ENCODE measurements at places on chromosomes 16 and 17.

DNA sequence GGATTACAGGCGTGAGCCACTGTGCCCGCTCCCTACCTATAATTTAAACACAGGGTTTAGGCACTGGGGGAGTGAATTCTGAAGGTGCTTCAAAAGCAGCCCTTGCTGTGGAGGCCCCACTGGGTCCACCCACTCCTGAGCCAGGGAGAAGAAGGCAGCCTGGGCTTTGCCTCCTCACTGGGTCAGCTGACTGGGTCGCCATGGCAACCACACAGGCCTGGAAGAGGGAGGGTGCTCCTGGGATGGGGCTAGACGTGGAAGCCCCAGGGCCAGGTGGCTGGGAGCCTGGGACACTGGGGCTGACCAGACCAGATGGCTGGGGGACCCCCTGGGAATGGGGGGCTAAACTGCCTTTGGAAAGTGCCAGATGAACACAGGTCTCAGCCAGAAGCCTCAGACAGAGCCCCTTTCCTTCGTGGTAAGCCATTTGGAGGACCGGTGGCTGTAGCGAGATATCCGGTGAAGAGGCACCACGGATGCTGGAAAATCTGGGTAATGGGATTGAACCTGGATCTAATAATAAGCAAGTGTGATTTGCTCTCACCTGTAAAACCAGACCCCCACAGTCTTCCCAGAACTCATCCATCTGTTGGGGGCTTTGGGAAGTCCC is 32.9 kb downstream of the TRARG1 start:
- DNase-seq, result no peak

GRCh38 chr16:50925758-50926357 is 184.0 kb downstream of the CYLD start:
- no peak for DNase-seq

- DNase-seq, result no peak
Measured at GRCh38 chr17:74639704-74640151, 16.2 kb upstream of the CD300E start.

DNA sequence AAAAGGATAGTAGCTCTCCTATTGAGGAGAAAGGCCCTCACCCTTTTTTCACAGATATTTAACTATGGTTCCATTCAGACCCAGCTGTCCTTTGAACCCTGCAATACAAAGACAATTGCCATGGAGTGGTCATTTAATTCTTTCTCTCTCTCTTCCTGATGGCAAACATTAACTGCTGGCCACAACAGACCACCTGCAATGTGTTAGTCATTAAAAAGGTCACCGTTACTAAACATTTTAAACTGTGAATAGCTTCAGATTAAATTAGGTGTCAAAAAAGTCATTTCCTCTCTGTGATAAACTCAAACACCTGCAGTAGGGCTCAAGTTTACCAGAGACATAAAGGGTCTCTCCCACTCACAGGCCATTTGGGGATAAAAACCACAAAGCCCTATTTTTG is 697.2 kb downstream of the TOX3 start:
- DNase-seq, result no peak

DNA sequence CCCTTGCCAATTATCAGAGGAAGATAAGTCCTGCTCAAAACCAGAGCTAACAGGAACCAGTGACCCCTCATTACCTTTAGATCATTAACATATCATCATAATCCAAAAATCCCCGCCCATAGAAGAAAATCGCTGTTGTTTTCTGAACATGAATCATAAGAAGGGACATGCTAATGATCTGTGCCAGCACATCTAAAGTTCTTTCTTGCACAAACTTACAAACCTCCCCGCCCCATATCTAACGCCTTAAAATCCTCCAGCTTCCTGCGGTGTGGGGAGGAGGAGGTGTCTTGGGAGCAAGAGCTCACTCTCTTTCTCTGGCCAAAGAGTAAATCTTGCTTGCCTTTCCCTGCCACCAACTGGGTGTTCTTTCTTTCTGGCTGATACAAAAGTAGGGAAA is 78.3 kb downstream of the IRX3 start:
- no peak for DNase-seq

- DNase-seq, result no peak
Measured at GRCh38 chr16:71693164-71693563, 31.3 kb downstream of the PHLPP2 start.

GRCh38 chr17:17724307-17725010 is 43.2 kb downstream of the RAI1 start:
- no peak for DNase-seq

DNA sequence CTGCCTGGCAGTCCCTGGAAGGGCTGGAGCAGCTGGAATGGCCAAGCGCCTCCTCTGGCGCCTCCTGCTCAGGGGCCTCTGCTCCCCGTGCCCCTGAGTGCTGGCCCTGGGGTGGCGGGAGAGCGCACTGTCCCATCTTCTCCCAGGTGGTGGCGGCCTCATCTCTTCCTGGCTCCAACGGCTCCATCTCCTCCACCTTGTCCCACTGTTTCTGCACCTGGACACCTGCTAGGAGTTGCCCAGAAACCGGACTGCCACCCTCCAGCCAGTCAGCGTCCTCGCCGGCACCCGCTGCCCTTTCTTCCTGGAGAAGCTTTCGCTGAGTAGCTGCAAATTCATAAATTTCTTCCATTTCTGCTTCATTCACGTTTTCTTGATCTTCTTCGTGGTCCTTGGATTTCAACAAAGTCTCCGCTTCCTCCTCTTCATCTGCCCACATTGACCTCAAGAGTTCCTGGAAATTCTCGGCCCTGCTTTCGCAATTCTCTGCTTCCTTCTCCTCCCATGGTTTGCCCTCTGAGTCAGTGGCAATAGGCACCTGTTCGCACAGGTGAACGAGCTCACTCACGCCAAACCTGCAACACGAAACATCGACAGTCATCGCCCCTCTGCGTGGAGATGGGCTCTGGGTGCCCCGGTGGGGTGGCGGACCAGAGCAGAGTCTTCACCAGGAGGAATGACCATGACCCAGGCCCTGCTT is 13.7 kb upstream of the NLRC3 start:
- no peak for DNase-seq

DNA sequence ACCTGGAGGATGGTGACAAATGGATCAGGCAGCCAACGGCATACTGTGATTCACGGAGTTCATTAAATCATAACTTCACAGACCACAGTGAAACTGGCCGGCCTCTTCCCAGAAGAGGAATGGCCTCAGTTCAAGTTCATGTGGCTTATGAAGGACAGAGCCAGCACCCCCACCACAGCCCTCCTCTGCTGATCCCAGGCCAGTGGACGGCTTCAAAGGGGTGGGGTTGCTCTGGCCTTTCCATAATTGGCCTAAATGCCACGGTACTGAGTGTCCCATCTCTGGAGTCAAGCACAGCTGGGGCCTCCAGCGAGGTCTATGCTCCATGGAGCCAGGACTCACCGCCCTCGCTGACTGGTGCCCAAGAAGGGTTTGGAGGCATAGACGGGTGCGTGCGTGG is 21.4 kb downstream of the GALNS start:
- no peak for DNase-seq

Measured in CD4-positive, alpha-beta memory T cell (primary cell).